Foreskin keratinocyte (primary cell): ENCODE measurements at places on chromosomes 3 and 15.
A peak's percentile ranks its signal among the peaks of the same experiment; 100 is the strongest.

DNA sequence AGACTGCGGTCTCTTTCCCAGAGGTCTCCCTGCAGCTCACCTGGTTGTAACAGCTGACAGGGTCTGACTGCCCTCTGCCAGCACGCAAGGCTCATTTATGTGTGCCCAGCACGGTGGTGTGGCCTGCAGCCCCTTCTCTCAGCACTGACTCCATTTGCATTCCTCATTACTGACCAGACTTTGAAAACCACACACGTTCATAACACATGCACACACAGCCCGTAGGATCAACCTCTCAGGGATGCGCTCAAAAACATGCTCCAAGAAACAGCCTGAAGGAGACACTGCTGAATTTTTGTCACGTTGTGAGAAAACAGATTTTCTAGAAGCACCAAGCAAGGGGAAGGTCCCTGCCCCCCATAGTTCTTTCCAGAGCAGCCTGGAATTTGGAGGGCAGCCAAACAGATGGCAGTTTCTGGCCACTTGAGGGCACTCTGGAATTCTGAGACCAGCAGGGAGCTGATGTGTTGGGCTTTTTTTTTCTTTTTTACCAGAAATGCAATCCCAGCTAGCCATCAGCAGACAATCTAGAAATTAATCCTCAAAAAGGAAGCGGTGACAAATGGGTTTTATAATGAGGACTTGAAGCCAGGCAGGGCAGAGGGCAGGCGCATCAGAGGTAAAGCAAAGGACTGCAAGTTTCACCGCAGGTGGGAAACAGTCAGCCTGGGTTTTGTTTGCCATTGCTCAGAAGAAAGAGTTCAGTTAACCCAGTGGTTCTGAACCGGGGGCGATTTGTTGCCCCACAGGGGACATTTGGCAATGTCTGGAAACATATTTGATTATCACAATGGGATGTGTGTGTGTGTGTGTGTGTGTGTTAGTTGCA, 170.5 kb upstream of the PROK2 start:
- no peak for DNase-seq

DNA sequence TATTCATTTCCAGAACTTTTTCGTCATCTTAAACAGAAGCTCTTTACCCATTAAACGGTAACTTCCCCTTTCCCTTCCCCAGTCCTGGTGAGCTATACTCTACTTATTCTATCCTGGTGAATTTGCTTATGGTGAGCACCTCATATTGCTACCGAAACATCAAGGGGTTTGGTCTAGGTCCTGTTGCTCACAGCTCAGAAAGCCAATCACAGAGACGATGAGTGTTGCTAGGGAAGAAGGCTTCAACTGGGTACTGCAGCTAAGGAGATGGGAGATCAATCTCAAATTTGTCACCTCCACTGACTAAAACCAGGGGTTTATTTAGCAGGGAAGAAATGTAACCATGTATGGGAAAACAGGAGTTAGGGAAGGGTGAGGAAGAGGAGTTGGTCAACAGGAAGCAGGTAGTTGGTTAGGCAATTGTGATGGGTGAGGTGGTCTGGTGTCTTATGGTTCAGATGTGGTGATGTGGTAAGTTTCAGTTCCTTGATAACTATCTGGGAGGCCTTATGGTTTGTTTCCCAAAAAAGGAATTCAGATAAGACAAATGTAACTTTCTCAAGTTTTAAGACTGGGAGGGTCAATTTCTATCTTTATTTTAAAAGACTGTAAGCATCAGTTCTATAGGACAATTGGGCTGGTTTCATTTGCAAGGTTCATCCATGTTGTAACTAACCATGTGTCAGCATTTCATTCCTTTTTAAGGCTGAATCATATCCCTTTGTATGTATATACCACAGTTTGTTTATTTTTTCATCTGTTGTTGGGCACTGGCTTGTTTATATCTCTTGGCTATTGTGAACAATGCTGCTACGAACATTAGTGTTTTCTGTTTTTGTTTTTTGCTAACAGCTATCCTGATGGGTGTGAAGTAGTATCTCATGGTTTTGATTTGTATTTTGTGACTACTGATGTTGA, 24.3 kb downstream of the ARHGAP11B start:
- no peak for DNase-seq

DNA sequence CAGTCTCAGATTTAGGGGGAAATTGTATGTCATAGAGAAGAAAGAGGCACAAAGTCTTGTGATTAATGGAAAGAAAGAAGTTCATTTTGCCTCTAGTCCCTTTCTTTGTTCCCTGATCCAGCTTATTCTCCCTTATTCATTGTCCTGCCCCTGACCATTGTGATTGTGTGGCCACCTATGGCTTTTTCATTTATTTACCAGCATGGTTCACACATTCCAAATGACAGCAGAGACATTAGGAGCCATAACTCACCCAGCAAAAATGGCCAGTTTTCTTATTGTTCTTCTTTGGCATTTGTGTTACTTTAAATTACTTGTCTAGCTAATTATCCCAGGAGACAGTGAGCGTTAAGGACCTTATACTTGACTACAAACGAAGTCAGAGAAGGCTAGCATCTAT, 36.3 kb upstream of the SGO1 start:
- DNase-seq = no peak

GRCh38 chr3:124834723-124835718, 52.1 kb downstream of the ITGB5 start:
- DNase-seq = peak; percentile 59
